Naive B cell (primary cell): ENCODE measurements at places on chromosomes 12 and 14. TPM values are rescaled to one million over a fixed set of nuclear protein-coding genes. Genes with fewer than 3 reads are reported as not detected.

GRCh38 chr12:50677858-50678257 is 86.0 kb upstream of the ATF1 start:
- no peak for DNase-seq

GRCh38 chr12:27785882-27786570 is 6.0 kb upstream of the MANSC4 start:
- no peak for DNase-seq

- no peak for DNase-seq
Measured at GRCh38 chr12:80445083-80445793, 1.2 kb downstream of the PTPRQ start.

- DNase-seq, result no peak
Measured at GRCh38 chr14:23021889-23022442, 12.0 kb upstream of the C14orf93 start.

DNA sequence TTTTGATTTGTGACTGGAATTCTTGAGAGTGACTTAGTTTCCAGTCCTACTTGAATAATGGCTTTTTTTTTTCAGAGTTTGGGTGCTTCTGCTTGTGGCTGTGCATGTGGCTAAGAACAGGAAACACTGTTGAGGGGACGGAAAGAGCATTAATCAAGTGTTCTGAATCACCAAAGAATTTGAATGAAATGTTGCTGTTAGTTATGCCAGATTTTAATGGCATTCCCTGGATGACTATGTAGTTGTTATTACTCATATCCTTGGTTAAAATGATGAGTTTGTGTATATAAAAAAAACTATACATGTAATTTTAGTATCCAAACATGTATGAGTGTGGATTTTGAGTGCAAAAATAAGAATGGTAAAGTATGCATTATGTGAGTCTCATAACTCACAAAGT is 347.9 kb downstream of the BCAT1 start:
- DNase-seq, result no peak

DNA sequence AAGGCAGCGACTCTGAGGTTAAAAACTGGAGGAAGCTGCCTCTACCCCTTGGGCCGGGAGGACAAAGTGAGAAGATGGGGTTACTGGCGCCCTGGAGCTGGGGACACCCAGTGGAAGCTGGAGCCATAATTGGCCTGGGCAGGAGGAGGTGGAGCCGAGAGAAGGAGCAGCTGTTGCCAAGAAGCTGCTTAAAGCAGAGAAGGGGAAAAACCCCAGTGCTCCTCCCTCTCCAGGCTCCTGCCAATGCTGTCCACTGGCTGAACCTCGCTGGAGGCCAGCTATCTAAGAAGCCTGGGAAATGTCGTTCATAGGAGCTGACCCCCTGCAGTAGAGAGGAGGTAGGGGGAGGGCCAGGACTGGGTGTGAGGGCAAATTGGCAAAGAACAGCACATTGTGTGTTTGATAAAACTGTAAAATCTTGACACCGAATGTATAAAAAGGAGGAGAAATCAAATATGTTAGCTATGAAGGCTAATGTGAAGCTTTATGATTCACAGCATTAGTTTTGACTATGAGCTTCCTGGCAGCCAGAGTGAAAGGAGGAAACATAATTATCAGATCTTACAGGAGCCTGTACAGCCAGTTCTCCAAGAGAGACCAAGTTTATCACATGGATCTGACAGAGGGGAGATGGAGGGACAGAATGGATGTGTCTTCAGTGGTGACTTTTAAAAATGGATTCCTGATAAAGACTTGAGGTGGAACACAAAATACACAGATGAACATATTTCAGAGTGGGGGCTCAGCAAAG is 9.5 kb downstream of the HHIPL1 start:
- no peak for DNase-seq

DNA sequence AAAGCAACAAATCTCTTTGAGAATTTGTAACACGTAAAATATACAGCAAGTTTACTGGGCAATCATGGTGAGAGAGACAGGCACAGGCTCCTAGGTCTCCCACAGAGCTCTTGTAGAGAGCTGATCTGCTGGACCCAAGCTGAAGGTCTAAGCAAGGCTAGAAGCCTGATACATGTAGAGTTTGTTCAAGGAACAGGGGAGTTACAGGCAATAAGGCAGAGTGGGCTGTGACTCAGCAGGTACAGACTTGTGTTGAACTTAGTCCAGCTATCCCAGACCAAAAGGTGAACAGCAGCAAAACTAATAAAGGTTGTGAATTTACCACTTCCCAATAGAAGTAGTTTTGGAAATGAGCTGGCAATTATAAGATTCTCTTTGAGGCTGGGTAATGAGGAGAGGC is 273.6 kb downstream of the GRIN2B start:
- DNase-seq, result no peak

- DNase-seq, result no peak
Measured at GRCh38 chr12:27555925-27556778, 32.1 kb downstream of the PPFIBP1 start.

Gene IL26
- polyA plus RNA-seq, result not detected

Gene EML5
- 1.0 TPM for polyA plus RNA-seq

Gene TCHP
- 5.6 TPM for polyA plus RNA-seq

Gene HOXC4
- 0.42 TPM for polyA plus RNA-seq

Gene MGAT4C
- not detected for polyA plus RNA-seq
